Right hindlimb (tissue), 1 donor: ENCODE measurements at places on chromosomes 3 and 15.

- no peak for DNase-seq
Measured at GRCh38 chr15:74377831-74378766, 10.7 kb upstream of the CYP11A1 start.

GRCh38 chr15:49675041-49675440 lies 54.2 kb downstream of the DTWD1 start:
- DNase-seq, result no peak

DNA sequence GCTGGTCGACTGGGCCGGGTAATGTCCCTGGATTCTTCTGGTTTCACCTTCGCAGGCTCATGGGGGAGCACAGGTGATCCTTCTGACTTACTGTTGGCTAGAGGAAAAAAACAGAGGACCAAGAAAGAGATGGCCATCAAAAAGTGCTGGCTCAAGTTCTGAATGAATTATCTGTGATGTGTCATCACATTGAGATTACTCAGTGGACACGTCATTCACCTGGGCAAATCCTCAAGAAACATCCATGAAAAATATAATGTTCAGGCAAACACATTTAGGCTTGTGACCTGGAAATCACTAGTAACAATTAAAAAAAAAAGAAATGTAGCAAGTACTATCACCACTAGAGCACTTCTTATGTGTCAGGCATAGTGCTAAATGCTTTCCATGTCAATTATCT lies 81.5 kb upstream of the SLC2A2 start:
- DNase-seq, result no peak

DNA sequence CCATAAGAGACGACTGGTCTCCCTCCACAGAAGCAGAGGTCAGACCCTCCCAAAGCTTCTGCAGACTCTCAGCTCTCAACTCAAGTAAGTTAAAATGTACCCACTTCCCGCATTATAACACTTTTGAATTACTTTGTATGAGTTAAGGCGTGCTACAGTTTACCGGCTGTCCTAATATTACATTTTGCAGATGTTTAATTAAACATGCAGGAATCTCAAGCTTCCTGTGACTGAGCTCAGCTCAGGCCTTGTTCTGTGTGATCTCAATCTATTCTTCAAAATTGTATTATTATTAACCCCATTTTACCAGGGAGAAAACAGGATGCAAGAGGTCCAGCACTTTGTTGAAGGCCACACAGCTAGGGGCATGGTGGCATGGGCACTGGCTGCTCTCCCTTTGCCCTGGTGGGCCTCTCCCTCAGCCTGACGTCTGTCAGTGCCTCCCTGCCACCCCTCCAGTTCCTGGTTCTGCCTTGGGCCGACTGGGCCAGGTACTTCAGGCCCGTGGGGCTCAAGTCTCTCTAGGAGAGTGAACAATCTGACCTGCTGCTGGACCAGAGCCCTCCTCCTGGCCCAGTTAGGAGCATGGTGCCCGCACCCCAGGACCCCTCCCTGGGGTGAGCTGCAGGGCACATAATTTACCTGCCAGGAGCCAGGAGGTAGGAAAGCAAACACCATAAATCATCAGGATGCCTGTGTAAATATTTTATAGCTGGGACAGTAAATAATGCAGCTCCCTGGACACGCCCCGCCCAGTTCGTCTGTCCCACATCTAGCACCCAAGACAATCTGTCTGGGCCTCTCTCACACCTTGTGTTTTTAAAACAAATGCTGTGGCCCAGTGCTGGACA lies 14.9 kb upstream of the RFT1 start:
- no peak for DNase-seq

DNA sequence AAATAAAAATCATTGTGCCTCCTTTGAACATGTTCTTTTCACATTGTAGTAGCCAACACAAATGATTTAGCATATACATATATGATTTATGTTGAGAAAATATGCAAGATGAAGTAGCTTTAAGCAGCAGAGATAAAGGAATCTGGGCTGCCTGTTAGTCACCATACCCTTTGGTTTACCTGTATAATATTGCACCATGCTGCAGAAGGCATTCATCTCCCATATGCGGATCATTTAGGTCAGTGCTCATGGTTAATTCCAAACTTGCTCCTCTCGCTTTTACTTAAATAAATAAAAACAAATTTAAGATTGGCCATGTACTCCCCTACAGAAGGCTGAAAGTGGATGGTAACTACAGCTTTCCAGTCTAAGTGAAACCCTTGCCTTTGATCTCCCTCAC lies 86.7 kb upstream of the TBL1XR1 start:
- DNase-seq, result no peak

- no peak for DNase-seq
Measured at GRCh38 chr3:123660141-123660675, 75.4 kb upstream of the HACD2 start.

GRCh38 chr15:63526401-63526800 lies 22.0 kb downstream of the USP3 start:
- DNase-seq, result no peak

- no peak for DNase-seq
Measured at GRCh38 chr15:42707873-42708544, 28.9 kb downstream of the CDAN1 start.

DNA sequence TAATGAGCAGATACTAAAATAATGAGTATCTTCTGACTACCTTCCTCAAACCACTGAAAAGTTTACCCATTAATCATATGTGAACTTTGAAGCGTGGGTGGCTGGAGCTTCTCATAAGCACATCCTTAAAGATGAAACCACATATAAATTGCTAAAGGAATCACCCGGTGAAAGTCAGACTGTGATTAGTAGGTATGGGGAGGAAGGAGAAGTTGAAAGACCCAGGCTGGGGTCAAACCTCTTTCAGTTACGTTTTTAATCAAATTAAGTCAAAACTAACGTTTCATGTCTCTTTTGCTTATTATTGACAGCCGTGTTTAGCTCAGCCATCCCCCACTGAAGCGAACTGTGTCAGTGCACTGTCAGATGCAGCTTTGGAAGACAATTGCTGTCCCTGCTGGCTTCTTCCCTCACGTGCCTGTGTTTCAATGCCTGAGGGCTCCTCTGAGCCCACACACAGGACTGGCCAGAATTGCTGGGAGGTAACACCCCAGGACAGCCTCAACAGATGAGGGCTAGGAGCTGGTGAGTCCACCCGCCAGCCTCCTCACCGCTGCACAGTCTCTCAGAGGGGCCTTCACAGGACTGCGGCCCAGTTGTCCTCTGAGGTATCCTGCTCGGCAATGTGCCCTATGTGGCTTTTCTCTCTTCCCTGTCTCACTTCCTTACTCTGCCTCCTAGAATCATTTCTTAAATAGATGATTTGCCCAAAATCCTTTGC lies 29.3 kb upstream of the SH3BP5 start:
- DNase-seq, result no peak

- DNase-seq, result no peak
Measured at GRCh38 chr3:61172684-61173083, 78.6 kb downstream of the FHIT start.

DNA sequence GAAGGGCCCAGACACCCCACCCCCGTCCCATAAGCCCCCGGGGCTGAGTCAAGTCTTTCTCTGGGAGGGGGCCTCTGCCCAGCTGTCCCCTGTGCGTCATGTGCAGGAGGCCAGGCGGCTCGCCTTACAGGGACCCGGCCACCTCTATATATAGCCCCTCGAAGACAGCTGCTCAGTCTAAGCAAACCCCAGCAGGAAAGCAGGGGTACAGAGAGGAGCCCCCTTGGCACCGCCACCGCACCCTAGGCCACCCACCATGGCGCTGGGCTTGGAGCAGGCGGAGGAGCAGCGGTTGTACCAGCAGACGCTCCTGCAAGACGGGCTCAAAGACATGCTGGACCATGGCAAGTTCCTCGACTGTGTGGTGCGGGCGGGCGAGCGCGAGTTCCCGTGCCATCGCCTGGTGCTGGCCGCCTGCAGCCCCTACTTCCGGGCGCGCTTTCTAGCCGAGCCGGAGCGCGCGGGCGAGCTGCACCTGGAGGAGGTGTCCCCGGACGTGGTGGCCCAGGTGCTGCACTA lies at the start of gene KLHL40:
Gene KLHL40 (plus strand): TSS at position 175 of the 519 bp plus-strand sequence. CDS start 82 bp downstream, at position 257.
- DNase-seq, result peak; percentile 62

GRCh38 chr3:151398895-151399294 lies 14.3 kb upstream of the P2RY12 start:
- DNase-seq, result no peak

- DNase-seq, result no peak
Measured at GRCh38 chr3:171974986-171975837, 64.2 kb upstream of the FNDC3B start.

DNA sequence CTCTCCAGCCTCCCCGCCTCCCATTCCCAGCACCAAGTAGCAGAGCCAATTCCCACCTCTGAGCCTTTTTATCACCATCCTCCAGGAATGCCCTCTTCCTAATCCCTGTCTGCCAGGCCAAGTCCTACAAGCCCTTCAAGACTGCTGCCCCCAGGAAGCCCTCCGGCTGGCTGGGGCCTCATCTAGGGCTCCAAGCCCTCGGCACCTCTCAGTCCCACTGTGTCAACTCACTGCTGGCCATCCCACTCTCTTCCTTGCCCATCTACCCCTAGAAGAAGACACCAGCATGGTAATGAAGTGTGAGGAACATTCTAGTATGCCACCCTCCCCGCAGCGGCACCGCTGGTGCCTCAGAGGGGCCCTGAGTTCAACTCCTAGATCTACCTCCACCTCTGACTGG lies 10.0 kb upstream of the GRIP2 start:
- no peak for DNase-seq

DNA sequence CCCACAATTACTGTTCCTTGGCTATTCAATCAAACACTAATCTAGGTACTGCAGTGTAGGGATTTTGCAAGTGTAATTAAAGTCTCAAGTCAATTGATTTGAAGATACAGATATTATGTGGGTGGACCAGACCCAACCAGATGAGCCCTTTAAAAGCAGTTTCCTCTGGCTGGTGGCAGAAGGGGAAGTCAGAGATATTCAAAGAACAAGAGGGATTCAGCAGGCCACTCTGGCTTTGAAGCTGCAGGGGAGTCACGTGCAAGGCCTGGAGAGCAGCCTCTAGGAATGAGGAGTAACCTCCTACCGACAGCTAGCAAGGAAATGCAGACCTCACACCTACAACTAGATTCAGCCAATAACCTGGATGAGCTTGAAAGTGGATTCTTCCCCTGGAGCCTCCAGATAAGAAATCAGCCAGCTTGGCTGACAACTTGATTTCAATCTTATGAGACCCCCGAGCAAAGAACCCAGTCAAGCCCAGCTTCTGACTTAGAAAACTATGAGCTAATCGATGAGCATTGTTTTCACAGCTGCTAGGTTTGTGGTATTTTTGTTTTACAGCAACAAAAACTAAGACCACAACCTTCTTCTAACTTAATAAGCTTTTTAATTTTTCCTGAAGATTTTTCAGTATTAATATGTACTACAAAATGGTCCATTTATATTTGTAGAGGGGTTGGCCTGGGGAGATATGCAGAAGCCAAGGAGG lies 13.4 kb downstream of the HACD2 start:
- DNase-seq, result no peak

- no peak for DNase-seq
Measured at GRCh38 chr15:52787123-52787503, 3.0 kb downstream of the ONECUT1 start.

DNA sequence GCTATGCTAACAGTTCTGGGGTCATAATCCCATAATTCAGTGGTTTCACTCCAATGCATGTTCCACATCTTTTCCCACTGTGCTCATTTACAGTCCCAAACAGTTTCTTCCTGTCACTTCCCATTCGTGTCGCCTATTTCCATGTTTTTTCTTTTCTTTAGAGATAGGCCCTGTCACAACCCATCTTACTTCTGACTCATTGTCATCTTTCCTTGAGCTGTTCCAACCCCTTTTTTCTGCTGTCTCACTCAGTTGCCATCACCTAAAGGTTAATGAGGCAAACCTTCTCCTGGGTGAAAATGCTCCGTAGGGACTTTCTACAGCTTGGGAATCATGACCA lies 814.5 kb downstream of the VGLL3 start:
- no peak for DNase-seq

- no peak for DNase-seq
Measured at GRCh38 chr15:42078903-42079302, 15.5 kb downstream of the PLA2G4D start.

DNA sequence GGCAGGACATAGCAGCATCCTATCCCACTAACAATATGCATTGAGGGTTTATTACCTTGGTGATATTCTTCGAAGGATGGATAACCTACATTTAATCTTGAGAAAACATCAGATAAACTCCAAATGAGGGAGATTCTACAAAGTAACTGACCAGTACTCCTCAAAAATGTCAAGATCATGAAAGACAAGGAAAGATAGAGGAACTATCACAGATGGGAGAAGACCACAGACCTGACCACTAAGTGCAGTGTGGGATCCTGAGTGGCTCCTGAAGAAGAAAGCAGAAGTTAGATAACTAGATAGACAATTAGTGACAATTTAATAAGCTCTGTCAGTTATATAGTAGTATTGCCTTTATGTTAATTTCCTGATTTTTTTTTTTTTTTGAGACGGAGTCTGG lies 17.7 kb upstream of the CGNL1 start:
- no peak for DNase-seq

- no peak for DNase-seq
Measured at GRCh38 chr3:36319680-36320079, 60.6 kb upstream of the STAC start.

DNA sequence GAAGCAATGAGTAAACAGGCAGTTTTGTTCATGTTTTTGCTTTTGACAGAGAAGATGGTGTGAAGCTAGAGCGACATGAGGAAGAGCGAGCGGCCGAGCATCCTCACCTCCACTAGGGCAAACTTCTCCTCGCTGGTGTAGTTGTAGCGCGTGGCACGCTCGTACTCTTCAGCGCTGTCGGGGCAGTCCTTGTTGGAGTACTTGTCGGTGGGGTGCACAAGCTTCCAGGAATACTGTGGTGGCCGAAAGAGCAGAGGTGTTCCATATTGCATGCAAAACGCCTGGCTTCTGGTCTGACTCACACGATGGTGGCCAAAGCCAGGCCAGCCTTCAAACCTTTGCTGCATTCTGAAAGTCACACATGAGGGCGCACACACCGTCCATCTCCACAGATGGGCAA lies 54.3 kb downstream of the CYFIP1 start:
- DNase-seq, result no peak

GRCh38 chr15:38961931-38962330 lies 397.3 kb upstream of the RASGRP1 start:
- peak; percentile 59 for DNase-seq

- DNase-seq, result no peak
Measured at GRCh38 chr3:54056521-54056920, 65.8 kb upstream of the CACNA2D3 start.

- DNase-seq, result no peak
Measured at GRCh38 chr3:150783920-150784746, 21.2 kb upstream of the SIAH2 start.
